ENCODE measurements at places on chromosomes 4 and X. TPM values are rescaled to one million over a fixed set of nuclear protein-coding genes. Genes with fewer than 3 reads are reported as not detected.

GRCh38 chr4:56345458-56345857 is 41.8 kb downstream of the AASDH start:
- H3K27me3 ChIP-seq: no peaks in the 10 kb centered on the region
- DNase-seq: no peak
- H3K36me3 ChIP-seq: peaks cover 43% of the 10 kb centered on the region
- H3K4me1 ChIP-seq: no peaks in the 10 kb centered on the region
- no peak overlapping the region for H3K27ac ChIP-seq

- no peaks in the 10 kb centered on the region for H3K4me1 ChIP-seq
- no peaks in the 10 kb centered on the region for H3K36me3 ChIP-seq
- H3K27ac ChIP-seq: peak overlapping the region; percentile 17
- H3K4me3 ChIP-seq: no peak overlapping the region
- no peaks in the 10 kb centered on the region for H3K27me3 ChIP-seq
These were observed 61.5 kb upstream of the FAM241A start for GRCh38 chr4:112083587-112084347.

DNA sequence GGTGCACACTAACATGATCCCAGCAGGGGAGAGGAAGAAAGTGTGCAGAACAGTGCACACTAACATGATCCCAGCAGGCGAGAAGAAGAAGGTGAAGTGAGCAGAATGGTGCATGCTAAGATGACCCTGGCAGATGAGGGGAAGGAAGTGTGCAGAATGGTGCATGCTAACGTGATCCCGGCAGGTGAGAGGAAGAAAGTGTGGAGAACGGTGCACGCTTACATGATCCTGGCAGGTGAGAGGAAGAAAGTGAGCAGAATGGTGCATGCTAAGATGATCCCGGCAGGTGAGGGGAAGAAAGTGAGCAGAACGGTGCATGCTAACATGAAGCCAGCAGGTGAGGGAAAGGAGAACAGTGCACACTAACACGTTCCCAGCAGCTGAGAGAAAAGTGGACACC is 83.7 kb downstream of the ACOX3 start:
- no peak overlapping the region for H3K4me3 ChIP-seq
- no peaks in the 10 kb centered on the region for H3K36me3 ChIP-seq
- no peaks in the 10 kb centered on the region for H3K27me3 ChIP-seq
- no peak for DNase-seq
- no peak overlapping the region for H3K27ac ChIP-seq

DNA sequence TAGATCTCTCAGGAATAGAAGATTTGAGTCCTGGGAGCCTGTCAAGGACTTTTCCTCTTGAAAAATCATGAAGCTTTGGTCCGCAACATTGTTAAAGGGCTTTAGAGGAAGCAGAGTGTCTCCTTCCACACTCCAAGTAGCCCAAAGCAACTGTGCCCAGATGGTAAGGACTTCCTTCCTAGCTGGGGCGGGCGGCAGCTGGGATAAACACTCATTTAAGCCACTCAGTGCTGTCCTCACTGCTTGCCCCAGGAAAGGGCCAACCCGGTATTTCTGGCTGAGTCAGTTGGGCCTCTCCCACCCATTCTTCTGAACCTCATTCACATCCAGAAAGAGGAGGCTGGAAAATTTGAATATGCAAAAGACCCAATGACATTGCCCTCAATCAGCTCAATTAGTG is 144.3 kb downstream of the CHIC2 start:
- peak; percentile 37 for DNase-seq
- H3K4me1 ChIP-seq: no peaks in the 10 kb centered on the region
- no peaks in the 10 kb centered on the region for H3K27me3 ChIP-seq
- no peak overlapping the region for H3K27ac ChIP-seq

DNA sequence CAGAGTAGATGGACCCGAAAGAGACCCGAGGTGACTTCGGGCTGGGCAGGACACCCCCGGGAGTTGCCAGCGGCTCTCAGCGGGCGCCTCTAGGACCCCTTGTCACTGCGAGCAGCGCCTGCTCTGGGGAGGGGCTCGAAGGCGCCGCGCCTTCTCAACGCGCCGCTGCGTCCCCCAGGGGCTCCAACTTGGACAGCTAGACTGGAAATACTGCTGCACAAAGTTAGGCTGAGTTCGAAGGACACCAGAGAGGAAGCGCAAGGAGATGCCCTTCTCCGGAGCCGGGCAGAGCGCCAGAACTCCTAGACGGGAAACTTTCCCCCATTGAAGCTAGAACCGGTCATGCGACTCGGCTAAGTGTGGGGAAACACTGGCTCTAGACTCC is 493 bp upstream of the KCNIP4 start:
- H3K4me1 ChIP-seq: no peaks in the 10 kb centered on the region
- no peaks in the 10 kb centered on the region for H3K36me3 ChIP-seq
- no peak overlapping the region for H3K27ac ChIP-seq
- H3K27me3 ChIP-seq: peaks cover 35% of the 10 kb centered on the region
- H3K4me3 ChIP-seq: peak overlapping the region; percentile 26

GRCh38 chr4:169859366-169860216 is 101.8 kb upstream of the HPF1 start:
- H3K27me3 ChIP-seq: no peaks in the 10 kb centered on the region
- DNase-seq: no peak
- no peaks in the 10 kb centered on the region for H3K4me1 ChIP-seq
- no peaks in the 10 kb centered on the region for H3K36me3 ChIP-seq
- H3K4me3 ChIP-seq: no peak overlapping the region

- H3K27ac ChIP-seq: no peak overlapping the region
- H3K27me3 ChIP-seq: peaks cover 21% of the 10 kb centered on the region
- DNase-seq: no peak
- no peaks in the 10 kb centered on the region for H3K36me3 ChIP-seq
- no peak overlapping the region for H3K4me3 ChIP-seq
- H3K4me1 ChIP-seq: no peaks in the 10 kb centered on the region
These were observed 39.6 kb downstream of the DGKK start for GRCh38 chrX:50430917-50431575.

- DNase-seq: no peak
- no peaks in the 10 kb centered on the region for H3K4me1 ChIP-seq
- H3K27me3 ChIP-seq: no peaks in the 10 kb centered on the region
- peak overlapping the region; percentile 28 for H3K27ac ChIP-seq
- peaks cover 12% of the 10 kb centered on the region for H3K36me3 ChIP-seq
These were observed 58.3 kb upstream of the CD99 start for GRCh38 chrX:2632533-2633504.

DNA sequence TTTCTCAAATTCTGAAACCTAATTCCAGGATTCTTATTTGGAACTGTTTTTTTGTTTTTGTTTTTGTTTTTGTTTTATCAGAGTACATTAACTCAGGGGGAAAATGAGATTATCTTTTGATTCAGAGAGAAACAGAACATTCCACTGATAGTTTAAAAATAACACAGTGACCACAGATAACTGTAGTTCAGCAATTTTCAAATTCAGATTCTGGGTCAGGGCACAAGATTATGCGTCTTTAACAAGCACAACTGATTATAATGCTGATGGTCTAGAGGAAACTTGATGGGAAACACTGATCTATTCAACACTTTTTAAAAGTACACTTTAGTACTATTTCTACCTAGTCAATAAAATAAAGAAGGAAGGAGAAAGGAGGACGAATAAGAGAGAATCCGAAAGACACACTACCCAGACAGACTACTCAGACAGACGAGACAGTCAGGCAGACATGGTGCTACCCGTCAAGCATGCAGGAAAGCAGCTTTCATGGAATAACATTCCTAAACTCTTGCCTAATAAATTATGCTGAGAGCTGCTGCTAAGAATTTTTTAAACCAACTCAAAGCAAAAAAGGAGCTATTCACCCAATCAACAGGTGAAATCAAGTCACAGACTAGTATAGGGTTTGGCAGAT is 59.0 kb downstream of the APBB2 start:
- DNase-seq: no peak
- no peak overlapping the region for H3K4me3 ChIP-seq
- no peaks in the 10 kb centered on the region for H3K36me3 ChIP-seq
- no peak overlapping the region for H3K27ac ChIP-seq
- peaks cover 5% of the 10 kb centered on the region for H3K4me1 ChIP-seq

GRCh38 chrX:65596270-65597034 is 61.9 kb upstream of the LAS1L start:
- no peaks in the 10 kb centered on the region for H3K27me3 ChIP-seq
- H3K36me3 ChIP-seq: no peaks in the 10 kb centered on the region
- peaks cover 15% of the 10 kb centered on the region for H3K4me1 ChIP-seq
- no peak overlapping the region for H3K4me3 ChIP-seq
- peak overlapping the region; percentile 72 for H3K27ac ChIP-seq

- H3K36me3 ChIP-seq: no peaks in the 10 kb centered on the region
- no peaks in the 10 kb centered on the region for H3K4me1 ChIP-seq
- no peak overlapping the region for H3K27ac ChIP-seq
- H3K27me3 ChIP-seq: no peaks in the 10 kb centered on the region
- H3K4me3 ChIP-seq: no peak overlapping the region
- no peak for DNase-seq
These were observed 126.8 kb upstream of the UNC5C start for GRCh38 chr4:95675623-95676022.

DNA sequence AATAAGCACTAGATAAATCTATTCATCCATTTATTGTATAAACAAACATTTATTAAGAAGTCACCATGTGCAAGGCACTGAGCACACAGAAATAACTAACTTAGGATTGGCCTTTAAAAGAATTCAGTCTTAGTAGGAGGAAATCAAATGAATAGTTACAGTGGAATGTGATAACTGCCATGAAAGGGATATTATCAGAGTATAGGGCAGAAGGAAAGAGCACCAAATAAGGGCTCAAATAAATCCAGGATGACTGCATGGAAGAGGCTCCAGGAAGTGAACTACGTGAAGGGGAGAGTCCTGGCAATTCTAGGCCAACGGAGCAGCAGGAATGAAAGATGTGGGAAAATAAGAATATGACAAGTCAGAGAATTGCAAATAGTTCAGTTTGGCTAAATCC is 406.0 kb downstream of the INPP4B start:
- no peak for DNase-seq
- H3K4me1 ChIP-seq: no peaks in the 10 kb centered on the region
- H3K36me3 ChIP-seq: no peaks in the 10 kb centered on the region
- H3K27ac ChIP-seq: no peak overlapping the region
- H3K4me3 ChIP-seq: no peak overlapping the region

TMEM271 gene
- not detected for total RNA-seq

IL1RAPL1 gene
- not detected for total RNA-seq

PLK4 gene
- 13.8 TPM for total RNA-seq

Measured in stomach (tissue), 19 donors.